ENCODE measurements at places on chromosomes 5 and 9. TPM values are rescaled to one million over a fixed set of nuclear protein-coding genes. Genes with fewer than 3 reads are reported as not detected.

GRCh38 chr5:3357291-3357690 is 238.3 kb upstream of the IRX1 start:
- DNase-seq: no peak

Gene ACER2
- polyA plus RNA-seq: 13.5 TPM

- DNase-seq: no peak
Observed at GRCh38 chr5:59790776-59791475, 102.6 kb downstream of the PDE4D start.

GRCh38 chr9:6889868-6890267 is 132.1 kb downstream of the KDM4C start:
- no peak for DNase-seq

DNA sequence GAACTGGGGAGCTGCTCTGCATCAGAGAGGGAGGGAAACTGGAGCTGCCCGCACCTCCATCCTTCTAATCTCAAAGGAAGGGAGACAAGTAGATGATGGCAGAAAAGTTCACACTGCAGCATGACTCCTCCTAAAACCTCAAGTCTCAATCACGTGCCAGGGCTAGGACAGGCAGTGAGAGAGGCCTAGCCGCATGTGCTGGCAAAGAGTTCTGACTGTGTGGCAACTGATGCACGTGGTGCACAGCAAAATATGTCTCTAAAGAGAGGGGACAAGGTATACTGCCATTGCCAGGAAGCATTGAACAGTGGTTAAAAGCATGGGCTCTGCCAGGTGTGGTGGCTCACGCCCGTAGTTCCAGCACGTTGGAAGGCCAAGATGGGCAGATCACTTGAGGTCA is 38.1 kb downstream of the FBXO10 start:
- DNase-seq: no peak

- DNase-seq: no peak
Observed at GRCh38 chr9:78971540-78971939, 600.2 kb upstream of the TLE4 start.

Measured in left kidney (tissue), 8 donors.